NCI-H1417 (cell line): ENCODE measurements at places on chromosomes 1 and 21.
A peak's percentile ranks its signal among the peaks of the same experiment; 100 is the strongest.

DNA sequence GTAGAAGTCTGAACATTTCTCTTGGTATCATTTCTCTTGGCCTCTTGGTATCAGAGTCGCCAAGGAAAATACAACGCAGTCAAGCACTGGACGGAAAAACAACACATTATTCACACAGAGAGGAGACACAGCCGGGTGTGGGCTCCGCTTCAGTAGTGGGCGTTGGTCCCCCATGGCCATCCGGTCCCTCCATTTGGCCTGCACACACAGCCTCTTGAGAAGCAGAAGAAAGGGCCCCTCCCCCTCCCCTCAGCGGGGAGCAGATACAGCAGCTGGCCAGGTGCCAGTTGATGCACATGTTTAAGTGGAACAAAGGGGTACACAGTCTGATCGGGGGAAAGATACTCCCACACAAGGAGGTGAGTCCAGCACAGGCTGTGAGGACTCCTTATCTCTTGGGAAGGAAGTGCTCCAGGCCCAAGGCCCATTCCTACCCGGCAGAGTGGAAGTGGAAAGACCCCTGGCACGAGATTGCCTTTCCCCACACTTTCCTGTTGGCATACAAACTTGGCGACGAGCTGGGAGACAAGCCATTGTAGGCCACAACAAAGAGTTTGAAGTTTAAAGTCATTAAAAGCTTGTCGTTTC, 311.3 kb downstream of the FAM72C start:
- DNase-seq: no peak

DNA sequence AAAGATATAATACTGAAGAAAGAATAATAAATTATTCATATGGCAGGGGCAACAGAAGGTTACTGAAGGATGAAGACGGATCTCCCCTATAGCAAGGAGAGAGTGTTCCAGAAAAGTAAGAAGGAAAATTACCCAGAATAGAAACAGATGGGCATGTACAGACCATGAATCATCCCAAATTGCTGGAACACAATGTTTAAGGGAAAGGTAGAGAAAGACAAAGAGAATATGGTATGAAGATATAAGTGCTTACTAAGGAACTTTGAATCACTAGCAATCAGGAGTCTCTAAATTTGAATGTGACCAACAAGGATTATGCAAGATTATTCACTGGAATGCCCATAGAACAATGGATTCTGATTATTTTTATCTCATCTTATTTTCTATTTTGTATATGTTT, 375.4 kb downstream of the COL11A1 start:
- DNase-seq: no peak

GRCh38 chr1:233333086-233333485, 5.6 kb downstream of the MAP3K21 start:
- no peak for DNase-seq

- DNase-seq: no peak
Observed at GRCh38 chr21:28272272-28272992, 720.2 kb downstream of the LTN1 start.

DNA sequence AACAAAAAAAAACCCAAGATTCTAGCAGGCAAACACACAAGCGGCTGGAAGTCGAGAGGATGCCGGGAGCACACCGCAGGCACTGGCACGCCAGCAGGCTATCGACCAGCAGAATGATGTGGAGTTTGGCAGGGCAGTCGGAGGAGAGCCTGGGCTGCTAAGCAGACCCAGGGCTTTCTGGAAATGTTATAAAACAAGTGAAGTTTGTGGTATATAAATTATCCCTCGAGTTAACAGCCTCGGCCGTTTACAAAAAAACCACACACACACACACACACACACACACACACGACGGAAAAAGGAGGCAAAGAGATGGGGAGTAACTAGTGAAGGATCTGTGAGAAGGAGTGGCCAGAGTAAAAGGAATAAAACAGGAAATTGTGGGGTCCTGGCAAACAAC, 87.2 kb upstream of the IVNS1ABP start:
- DNase-seq: no peak

GRCh38 chr1:150620919-150621318, 8.5 kb downstream of the ENSA start:
- DNase-seq: no peak

DNA sequence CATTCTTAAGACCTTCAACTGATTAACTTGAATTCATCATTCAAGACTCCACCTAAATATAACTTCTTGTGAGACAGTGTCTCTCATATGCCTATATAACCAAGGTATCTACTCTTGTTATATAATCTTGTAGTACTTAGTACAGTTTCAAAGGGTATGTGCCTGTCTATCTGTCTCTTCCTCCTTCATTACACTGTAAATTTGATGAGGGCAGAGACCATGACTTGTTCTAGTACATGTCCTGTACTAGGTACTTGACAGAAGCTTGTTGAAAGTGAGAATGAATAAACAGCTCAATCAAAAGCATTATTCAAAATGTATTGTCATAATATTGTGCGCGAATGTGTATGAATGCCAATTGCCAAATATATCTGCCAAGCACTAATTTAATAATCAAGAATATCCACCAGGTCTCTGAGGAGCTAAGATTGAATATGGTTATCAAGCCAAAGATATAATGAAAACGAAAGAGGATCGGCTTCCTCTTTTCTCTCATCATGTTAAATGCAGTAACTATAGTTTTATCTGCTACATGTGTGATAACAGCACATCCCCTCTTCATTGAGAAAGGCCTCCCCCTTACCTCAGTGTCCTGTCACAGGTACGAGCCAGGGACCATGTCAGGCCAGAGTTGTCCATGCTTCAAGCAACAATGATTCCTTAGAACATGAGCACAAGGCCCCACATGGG, 117.3 kb downstream of the UCHL5 start:
- no peak for DNase-seq

DNA sequence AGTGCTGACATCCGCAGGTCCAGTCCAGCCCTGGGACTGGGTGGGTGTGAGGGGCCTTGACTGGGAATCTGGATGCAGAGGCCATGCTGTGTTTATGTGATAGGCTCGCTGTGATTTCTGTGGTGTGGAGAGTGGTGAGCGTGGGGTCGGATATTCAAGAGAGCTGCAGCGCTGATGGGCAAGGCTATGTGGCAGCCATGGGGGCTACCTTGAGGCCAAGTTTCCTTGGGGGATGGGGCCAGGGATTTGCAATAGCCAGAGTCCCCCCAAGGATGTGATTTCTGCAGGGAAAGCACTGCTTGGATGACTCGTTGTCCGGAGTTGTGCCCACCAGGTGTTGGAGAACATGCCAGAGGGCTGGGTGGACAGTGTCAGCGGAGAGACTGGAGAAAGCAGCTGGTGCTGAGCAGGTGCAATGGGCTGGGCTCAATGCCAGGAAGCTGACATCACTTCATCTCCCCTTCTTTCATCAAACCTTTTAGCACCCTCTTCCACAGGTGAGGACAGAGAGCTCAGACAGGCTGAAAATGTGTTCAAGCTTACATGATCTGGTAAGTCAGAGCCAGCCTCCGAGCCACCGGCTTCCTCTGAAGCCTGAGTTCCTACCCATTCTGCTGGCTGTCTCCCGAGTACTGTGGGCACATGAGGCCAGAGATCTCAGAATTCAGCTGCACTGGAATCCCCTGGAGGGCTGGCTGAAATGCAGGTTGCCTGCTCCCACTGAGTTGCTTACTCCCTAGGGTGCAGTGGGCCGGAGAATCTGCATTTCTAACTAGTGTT, 132.9 kb downstream of the RHOU start:
- DNase-seq: peak; percentile 63

DNA sequence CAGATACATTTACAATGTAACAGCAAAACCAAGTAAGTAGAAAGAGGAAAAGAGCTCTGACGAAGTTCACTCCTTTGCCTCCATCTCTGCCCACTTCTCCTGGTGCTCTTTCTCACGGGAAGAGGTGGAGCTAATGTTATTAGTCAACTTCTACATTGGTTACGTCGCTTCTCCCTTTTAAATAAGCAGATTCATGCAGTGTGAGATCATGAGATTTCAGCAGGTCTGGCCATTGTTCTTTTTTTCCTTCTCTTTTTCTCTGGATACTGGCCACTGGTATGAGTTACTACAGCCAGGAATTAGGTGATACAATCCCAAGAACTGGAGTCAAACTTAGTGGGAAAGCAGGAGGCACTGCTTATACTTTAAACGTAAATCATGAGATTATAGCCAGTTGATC, 207.1 kb downstream of the AKT3 start:
- no peak for DNase-seq

DNA sequence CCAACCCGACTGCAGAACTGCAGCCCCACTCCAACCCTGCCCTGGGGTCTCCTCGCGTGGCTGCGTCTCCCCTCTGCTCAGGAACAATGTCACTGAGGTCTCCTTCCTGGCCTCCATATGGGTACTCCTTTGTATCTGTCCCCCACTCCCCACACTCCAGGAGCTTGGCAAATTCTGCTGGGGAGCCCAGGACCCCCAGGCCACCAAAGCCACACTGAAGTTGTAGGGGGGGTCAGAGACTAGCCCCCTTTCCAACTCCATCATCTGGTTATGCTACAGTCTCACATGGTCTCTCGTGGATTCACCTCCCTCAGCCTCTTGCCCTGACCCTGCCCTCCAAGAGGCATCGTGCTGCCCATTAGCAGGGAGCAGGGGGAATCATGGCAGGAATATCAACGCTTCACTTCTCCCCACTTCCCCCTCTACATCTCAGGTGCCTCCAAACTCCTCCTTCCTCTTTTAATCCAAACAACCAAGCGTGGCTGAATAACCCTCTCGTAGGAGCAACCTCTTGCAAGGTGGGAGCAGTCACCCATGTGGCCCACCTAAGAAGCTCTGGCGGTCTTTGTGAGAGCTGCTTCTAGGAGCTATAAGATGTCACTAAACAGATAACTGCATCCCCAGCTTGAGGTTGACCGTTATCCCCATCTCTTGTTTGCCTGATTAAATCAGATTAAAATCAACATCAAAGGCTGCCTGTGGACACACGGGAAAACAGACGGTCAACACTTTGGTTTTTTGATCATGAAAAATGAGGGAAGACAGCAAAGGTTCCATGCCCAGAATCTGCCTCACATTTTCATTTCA, 86.4 kb downstream of the MIS18A start:
- no peak for DNase-seq

GRCh38 chr1:153773096-153773921, 1.9 kb upstream of the SLC27A3 start:
- DNase-seq: no peak

DNA sequence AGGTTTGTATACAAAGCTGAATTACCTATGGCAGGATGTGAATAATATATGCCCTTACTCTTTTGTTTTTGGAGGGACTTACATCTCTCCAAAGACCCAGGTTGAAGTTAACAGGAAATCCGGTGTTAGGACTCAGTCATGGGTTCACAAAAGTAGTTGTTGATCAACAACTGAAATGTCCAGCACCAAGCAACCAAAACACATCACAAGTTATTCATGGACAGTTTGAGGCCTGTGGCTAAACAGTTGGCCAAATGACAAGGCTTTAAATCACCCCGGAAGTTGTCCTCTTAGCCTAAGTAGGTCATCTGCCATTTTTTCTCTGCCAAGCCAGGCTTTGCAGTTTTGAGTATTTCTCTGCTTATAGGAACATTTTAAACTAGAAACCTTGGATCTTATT, 89.9 kb downstream of the CD247 start:
- no peak for DNase-seq

DNA sequence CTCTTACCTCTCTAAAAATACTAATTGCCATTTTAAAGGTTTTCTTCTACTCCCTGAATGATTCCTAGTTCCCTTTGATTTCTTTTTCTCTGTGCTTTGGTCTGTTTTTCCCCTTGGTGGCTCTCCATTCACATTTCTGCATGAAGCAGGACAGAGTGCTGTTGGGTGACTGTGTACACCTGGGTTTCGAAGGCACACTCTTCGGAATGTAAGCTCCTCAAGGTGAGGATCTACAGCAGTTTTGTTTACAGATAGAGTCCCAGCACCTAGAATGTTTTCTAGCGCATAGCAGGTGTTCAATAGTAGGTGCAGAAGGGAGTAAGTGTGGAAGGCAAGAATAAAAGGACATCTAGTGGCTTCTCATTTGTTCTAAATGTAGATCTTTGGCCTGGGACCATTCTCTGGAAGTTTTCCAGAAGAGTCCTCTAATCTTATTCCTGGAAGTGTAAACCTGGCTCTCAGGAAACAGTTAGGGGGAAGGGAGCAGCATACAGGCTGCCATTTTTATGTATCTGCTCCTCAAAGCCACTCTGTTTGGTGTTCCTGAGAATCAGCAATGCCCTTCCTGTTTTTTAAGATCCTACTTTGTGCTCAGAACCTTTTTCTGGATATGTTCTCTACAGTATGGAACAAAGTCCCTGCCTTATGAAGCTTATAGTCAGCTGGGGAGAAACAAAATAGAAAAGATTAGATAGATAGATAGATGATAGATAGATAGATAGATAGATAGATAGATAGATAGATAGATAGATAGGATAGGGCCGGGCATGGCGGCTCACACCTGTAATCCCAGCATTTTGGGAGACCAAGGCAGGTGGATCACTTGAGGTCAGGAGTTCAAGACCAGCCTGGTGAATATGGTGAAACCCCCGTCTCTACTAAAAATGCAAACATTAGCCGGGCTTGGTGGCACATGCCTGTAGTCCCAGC, 22.8 kb upstream of the EFNA1 start:
- no peak for DNase-seq

- DNase-seq: no peak
Observed at GRCh38 chr1:203520315-203520714, 26.4 kb downstream of the OPTC start.

GRCh38 chr1:236494586-236495466, 29.0 kb upstream of the LGALS8 start:
- no peak for DNase-seq

- DNase-seq: no peak
Observed at GRCh38 chr21:44547656-44548331, 3.5 kb downstream of the KRTAP10-2 start.

DNA sequence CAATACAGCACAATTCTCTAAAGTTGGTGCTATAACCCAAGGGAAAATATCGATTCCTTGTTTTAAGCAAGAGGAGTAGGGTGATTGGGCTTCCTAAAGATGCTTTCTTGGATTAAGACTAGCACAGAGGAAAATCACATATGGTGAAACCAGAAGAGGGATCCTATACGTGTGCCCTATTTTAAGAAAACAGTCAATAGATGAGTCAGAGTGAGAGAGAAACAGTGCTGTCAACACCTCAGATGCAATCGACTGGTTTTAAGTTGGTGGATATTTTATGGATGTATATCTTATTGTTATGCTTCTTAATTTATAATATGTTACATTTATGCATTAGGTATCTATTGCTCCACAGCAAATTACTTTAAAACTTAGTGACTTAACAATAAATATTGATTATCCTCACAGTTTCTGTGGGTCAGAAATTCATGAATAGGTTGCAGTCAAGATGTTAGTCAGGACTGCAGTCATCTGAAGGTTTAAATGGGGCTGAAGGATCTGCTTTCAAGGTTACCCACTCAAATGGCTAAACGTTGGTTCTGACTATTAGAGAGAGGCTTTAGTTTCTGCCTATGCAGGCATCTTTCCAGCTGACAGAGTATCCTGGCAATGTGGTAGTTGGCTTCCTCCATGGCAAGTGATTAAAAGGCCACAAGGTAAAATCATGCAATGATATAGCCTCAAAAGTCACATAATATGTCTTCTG, 61.6 kb upstream of the DEPDC1 start:
- DNase-seq: no peak

DNA sequence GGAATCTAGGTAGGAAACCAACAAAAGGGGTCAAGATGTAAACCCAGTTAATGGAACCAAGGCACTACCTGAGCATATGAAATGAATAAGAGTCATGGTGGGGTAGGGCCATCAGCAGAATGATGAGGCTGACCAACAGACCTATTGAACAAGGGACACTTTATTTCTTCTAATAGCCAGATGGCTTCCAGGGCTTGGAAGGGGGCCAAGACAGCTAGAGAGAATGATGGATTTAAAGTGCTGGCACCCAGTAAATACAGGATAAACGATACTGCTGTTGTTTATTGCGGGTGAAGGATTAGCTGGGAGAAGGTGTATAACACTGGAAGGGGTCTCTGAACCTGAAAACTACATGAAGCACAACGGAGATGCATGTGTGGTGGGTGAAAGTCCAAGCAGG, 15.6 kb downstream of the DDAH1 start:
- DNase-seq: no peak
